ENCODE measurements at places on chromosomes 6 and 20. TPM values are rescaled to one million over a fixed set of nuclear protein-coding genes. Genes with fewer than 3 reads are reported as not detected.

Gene EYS
- polyA plus RNA-seq: 0.74 TPM

Gene NFATC2
- polyA plus RNA-seq: 1.9 TPM

DNA sequence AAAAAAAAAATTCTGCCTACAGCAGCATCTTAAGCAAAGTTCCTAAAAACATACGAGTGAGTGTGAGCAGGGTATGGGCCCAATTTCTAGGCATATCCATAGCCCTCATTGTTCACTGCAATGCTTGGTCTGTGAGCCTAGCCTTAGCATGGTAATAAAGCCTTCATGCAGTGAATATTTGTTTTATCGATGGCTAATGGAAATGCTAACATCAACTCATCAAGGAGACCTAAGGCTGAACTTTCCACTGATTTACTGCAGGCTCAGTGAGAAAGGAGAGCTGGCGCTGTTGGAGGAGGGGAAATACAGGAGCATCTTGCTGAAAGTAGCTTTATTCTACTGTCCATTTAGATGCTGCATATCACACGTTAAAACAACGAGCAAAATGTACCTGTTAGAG is 139.6 kb upstream of the DTNBP1 start:
- DNase-seq: no peak

Gene SIRPD
- polyA plus RNA-seq: not detected

DNA sequence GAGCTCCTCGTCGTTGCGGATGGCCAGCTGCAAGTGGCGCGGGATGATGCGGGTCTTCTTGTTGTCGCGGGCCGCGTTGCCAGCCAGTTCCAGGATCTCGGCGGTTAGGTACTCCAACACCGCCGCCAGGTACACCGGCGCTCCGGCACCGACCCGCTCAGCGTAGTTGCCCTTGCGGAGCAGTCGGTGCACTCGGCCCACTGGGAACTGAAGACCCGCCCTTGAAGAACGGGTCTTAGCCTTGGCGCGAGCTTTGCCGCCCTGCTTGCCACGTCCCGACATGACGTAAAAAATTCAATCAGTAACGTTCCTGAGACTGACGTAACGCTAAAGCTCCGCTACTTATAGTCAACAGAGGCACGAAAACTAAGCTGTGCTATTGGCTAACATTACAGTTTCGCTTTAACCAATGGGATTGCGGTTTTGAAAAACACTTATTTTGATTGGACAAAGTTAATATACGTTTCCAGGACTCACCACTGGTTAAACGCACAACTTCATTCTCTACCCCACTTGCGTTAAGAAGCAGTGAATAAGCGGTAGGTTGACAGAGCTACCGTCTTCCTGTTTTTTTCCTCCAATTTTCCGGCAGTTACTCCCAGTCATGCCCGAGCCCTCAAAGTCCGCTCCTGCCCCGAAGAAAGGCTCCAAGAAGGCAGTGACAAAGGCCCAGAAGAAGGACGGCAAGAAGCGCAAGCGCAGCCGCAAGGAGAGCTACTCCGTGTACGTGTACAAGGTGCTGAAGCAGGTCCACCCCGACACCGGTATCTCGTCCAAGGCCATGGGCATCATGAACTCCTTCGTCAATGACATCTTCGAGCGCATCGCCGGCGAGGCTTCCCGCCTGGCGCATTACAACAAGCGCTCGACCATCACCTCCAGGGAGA is 73.9 kb downstream of the OR2B2 start:
- DNase-seq: peak; percentile 100

DNA sequence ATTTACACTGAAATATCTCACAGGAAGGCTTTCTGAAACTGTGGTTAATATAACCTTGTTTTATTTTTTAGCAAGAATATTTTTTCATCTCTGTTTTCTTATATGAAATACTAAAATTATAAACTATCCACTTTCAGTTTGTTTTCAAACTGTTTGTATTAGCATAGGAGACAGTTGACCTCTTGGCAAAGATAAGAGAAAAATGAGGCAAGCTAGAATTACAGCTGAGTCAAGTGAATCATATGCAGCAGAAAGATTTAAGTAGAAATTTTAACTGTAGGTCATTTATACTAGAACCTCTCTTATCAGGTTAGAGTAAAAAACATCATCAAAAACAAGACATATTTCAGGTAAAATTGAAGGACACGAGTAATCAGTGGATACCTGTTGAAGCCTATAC is 792.6 kb downstream of the PHF3 start:
- no peak for DNase-seq

- no peak for DNase-seq
These were observed 40.5 kb downstream of the BEND6 start for GRCh38 chr6:56995347-56995902.

Gene C20orf141
- polyA plus RNA-seq: not detected

DNA sequence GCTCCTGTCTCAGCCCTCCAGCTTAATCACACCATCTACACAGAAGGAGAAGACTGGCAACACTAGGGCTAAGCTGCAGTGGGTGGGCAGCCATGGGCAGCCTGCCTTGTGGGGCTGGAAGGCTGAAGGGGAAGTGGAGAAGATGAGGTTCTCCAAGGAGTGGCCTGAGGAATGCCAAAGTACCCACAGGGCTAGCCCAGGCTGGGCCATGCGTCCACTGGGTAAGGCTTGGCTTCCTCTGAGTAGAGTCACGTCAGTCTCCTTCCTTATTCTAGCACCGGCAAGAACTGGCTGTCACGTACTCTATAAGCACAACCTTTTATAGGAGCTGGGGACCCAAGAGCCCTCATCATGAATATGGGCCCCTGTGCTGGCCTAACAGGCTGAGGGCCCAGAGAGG is 110.6 kb upstream of the SIRPA start:
- DNase-seq: no peak

GRCh38 chr6:165937564-165938358 is 229.9 kb downstream of the TBXT start:
- DNase-seq: no peak

Gene PRRT1
- 2.5 TPM for polyA plus RNA-seq

Gene OOEP
- polyA plus RNA-seq: 0.21 TPM

GRCh38 chr6:38796850-38797249 is 81.7 kb downstream of the DNAH8 start:
- no peak for DNase-seq

GRCh38 chr6:44285552-44286284 is 15.5 kb downstream of the TMEM151B start:
- no peak for DNase-seq

- no peak for DNase-seq
These were observed 22.7 kb upstream of the MOCS1 start for GRCh38 chr6:39956936-39957335.

- no peak for DNase-seq
These were observed 1.8 kb downstream of the IGF2R start for GRCh38 chr6:159970659-159971063.

Gene LRRC73
- polyA plus RNA-seq: 1.8 TPM
